ENCODE measurements at places on chromosomes 6 and 20.

DNA sequence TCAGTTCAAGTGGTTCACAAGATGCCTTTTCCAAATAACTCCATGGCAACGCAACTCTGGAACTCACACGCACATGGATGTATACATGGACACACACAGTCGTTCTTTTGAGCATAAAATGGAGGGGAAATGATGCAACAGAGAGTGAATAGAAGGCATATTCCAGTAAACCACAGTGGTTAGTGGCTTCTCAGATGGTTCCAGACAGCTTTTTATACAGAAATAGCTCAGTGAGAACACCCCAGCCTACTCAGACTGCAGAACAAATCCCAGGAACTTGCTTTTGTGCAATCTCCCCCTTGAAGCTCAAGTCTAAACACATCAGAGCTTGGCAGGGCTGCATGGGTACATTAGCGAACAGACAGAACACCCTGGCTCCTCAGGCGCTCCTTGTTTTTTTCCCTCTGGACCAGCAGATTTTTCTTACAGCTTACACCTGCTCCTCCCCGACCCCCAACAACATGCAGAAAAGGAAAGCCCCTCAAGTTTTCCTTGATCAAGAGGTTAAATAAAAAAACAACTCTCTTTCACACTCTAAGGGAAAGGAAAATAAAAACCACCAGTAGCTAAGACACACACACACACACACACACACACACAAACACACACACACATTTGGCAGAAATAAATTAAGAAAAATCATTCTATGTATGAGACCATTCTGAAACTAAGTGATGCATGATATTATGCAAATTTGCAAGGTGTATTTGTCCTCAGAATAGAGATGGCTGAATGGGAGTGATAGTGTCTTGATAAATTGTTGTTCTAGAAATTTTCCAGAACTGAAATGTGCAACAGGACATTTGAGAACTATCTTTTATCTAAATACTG lies 51.2 kb upstream of the RANBP9 start:
- no peak for DNase-seq

DNA sequence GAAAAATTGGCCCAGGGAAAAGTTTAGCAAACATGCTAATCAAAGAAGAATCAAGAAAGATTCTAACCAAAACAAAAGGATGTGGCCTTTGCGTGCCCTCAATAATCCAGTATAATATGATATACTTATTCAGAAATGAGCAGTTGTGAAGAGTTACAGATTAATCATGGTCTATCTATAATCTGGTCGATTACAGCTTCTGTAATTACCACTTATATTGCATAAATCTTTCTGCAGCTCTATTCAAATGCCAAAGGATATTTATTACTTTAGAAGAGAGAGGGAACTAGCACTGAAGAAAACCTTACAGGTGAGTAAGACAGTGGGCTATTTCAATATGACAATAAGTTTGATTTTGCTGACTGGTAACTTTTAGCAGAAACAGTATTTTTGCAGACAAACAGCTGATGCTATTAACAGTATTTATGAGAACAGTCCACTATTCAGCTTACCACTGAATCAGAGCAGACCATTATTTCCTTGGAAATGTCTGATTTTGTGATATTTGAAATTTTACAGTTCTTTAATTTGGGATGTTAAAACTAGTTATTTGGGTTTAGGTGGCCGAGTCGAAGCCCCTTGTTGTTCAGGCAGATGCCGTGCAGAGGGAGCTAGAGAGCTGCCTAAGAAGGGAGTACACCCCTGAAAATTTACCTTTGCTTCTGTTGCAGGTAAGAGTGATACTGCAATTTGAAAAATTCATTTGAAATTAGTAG lies 92.2 kb downstream of the CEP57L1 start:
- peak; percentile 24 for DNase-seq

DNA sequence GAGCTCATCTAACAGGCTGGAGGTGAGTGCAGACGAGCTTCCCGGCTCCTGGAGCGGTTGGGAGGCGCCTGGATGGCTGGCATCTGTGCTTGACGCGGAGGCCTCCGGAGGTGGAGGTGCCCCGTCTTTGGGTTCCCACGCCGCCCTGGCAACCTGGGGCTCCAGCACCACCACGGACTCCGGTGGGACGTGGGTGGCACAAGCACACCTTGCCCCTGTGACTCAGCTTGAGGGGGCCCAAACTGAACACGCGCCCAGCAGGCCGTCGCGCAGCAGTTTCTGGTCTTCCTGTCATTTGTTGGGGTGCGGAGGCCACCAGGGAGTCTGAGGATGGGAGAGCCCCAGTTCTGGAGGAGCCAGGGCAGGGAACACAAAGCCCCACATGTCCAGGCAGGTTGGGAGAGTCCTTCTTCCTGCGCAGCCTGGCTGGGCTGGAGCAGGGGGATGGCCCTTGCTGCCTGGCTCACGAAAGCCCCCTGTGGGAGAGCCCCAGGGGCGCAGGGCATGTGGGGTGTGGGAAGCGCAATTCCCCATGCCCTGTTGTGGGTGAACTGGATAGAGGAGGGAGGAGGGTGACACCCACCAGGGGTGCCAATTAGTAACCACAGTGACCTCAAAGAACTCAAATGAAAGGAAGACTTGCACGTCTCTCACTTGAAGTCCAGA lies 1378.6 kb upstream of the DEFB115 start:
- DNase-seq: no peak

DNA sequence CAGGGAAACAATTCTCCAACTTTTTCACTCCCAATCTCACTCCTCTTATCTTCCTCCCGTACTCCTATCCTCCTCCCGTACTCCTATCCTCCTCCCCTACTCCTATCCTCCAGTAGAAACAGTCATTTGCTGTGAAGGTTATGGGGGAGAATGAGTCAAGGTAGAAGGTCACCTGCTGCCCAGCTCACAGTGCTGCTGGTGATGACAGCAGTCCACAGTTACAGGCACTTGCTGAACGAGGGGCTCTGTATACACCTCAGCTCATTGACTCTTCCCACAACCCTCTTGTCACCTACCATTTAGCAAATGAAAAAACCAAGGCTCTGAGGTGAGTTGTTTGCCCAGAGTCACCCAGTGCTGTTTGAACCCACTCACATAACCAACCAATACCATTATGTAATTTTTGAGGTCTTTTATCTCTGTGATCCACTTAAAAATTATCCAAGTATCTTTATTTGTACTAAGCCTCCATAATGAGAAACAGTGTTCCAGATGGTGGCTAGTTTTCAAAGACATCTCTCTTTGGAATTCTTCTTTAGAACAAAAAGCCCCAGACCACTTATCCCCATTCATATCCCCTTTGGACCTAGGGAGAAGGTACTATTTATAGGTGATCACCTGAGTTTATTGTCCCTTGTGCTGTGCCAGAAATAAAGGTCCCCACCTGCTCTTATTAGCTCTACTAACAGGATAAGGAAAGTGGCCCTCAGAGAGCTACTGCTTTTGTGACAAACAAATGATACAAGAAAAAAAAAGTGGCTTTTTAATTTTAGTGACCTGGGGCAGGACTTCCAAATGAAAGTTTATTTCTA lies 53.2 kb downstream of the PTPN1 start:
- no peak for DNase-seq

DNA sequence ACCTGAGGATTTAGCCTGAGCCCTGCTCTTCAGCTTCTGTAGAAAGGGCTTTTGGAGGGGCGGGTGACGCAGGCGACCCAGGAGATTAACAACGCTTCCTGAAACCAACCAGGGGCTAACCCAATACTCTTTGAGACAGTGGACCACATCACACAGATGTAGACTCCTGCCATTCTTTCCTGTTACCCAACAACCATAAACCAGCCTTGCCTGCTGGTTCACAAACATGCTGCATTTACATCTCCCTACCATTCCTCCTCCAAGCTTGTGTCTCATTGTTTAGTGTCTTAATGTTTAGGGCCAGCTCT lies 28.3 kb downstream of the PPP1R16B start:
- no peak for DNase-seq

- peak; percentile 47 for DNase-seq
Measured at GRCh38 chr20:45946149-45946970, 11.9 kb downstream of the PCIF1 start.

- DNase-seq: no peak
Measured at GRCh38 chr20:3590164-3590563, 73.0 kb downstream of the GFRA4 start.

DNA sequence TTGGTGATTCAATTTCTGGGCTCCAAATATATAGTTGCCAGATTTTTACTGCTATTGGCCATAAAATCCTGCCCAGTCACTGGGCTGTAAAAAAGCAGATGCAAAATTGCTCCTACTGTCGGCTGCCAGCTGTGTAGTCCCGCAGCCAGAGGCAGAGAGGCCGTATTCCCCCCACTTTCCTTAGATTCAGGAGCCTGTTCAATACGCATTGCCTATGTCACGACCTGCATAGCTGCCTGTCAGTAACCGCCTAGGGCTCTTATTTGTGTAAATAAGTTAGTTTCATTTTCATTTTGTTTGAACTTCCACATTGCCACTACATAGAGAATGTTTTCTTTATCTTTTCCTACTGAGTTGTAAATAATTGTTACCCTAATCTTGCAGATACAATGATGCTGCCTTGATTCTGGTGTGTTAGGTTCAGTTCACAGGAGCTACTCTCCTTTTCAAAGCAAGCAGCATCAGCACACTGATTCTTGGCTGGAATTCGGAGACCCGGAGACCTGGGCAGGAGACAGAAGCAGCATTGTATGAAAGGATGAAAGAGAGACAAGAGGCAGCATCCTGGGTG lies 46.0 kb upstream of the UST start:
- no peak for DNase-seq

- no peak for DNase-seq
Measured at GRCh38 chr6:48835421-48835958, 627.6 kb downstream of the MMUT start.

DNA sequence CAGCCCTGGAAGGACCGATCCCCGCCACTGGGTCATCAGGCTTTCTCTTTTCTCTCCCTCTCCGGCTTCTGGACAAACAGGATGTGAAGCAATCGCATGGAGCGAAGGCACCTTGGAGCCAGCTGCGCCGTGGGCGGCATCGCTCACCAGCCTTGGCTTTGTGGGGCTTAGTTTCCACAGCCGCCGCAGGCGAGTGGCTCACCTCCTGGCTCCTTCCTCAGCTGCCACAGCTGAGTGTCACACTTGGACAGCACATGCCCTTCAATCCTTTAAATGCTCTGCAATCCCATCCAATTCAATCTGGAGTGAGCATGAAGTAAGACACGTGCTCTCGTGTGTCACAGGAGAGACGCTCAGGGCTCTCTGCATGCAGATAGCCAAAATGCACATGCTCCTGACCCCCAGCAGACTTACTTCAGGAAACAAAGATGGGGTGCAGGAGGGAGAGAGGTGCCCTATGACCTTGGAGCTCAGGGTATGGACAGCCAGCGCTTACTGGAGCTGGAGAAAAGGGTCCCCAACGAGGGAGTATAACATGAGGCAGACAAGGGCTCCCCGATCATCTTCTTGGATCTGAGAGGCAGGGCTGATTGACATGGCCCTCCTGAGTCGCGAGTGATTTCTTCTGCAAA lies 70.9 kb downstream of the BMP7 start:
- no peak for DNase-seq

DNA sequence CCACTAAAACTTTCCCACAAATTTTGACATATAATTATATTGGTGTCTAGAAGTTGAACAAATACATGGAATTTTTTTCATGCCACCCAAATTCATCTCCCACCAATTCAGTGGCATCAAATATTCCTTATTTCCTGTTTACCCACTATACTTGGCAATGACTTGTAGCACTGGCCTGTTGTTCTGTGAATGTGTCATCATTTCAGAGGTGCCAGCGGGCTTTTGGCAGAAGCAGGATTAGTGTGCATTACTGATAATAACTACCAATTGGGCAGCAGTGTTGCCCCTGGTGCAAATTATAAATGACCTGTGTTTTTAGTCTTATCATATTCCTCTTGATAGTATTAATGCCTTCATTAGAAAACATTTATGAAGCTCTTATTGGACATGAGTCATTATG lies 121.3 kb downstream of the TFAP2B start:
- no peak for DNase-seq

DNA sequence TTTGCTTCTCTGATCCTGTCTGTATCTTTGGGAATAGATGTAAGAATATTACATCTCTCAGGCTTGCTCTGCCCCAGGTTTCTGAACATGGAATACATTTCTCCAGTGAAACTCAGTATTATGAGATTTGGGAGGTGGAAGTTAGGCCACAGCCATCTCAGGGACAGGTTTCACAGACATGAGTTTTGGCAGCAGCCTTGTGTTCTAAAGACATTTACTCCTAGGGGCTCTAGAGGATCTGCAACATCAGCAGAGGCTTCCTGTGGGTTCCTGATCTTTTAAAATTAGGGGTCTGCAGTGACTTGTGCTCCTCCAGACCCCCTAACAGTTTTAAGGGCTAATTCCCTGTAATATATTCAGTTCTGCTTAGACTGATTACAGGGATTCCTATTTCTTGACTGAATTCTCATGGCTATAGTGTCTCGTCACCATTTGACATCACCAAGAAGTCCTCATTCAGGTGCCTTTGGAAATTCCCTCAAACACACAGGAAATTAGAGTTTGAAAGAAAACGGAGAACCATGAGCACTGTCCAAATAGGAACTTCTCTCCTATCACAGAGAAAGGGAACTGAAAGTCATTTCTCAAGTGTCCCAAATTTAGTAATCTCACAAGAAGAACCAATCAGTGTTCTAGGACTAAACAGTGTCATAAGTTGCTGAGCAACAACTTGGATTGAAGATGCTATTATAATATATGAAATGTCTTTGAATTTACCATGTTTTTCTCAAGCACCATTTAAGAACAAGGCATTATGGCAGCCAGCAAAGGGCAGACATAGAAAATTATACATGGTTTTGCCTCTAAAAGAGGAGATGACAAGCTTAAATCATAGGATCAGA lies 2.5 kb upstream of the HLA-DRA start:
- no peak for DNase-seq

DNA sequence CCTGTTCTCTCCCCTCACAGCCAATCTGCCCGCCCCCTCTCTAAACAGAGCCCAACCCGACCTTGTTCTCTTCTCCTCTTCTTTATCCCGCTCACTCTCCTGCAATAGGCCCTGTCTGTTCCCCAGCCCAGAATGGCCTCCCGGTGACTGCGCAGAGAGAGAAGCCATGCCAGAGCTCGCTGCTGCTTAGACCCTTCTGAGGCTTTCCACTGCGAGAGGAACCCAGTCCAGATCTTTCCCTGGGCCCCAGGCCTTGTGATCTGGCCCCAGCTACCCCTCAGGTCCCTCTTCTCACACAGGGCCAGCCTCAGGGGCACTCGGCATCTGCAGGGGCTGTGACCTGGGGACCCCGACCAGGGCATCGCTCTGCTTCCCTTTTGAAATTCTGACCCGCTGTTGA lies 58.1 kb downstream of the TMEM242 start:
- no peak for DNase-seq

DNA sequence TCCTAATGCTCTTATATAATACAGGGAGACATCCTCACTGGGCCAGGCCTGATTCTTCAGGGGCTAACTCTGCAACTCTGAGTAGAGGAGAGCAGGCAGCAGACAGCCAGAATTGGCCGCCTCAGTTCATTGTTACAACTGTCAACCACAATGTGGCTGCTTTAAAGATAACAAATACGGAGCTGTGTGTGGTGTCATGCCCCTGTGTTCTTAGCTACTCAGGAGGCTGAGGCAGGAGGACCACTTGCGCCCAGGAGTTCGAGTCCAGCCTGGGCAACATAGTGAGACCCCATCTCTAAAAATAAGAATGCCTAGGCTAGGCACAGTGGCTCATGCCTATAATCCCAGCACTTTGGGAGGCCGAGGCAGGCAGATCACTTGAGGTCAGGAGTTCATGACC lies 34.3 kb downstream of the CEP250 start:
- no peak for DNase-seq

GRCh38 chr6:106128981-106129781 lies 43.0 kb downstream of the PRDM1 start:
- DNase-seq: no peak

GRCh38 chr6:90479603-90479926 lies 107.3 kb downstream of the MAP3K7 start:
- DNase-seq: no peak

- no peak for DNase-seq
Measured at GRCh38 chr6:99016355-99016754, 68.6 kb upstream of the FBXL4 start.

Data from activated CD8-positive, alpha-beta memory T cell treated with anti-CD3 and anti-CD28 coated beads for 4 hours (primary cell).